ENCODE measurements at places on chromosomes 3 and 15. TPM values are rescaled to one million over a fixed set of nuclear protein-coding genes. Genes with fewer than 3 reads are reported as not detected.

The ZNF80 gene
- not detected for total RNA-seq

The VWA5B2 gene
- 0.38 TPM for total RNA-seq

The PAQR9 gene
- total RNA-seq = 4.0 TPM

The C3orf33 gene
- 6.7 TPM for total RNA-seq

The ALDH1L1 gene
- total RNA-seq = 0.19 TPM

The MCF2L2 gene
- total RNA-seq = 0.15 TPM

The CD86 gene
- total RNA-seq = not detected

The NANOGP8 gene
- not detected for total RNA-seq

The PXYLP1 gene
- total RNA-seq = 10.6 TPM

The ETV5 gene
- total RNA-seq = 27.0 TPM

The INSYN1 gene
- total RNA-seq = 2.0 TPM

The SLC6A11 gene
- 0.07 TPM for total RNA-seq

Data from A549 treated with DMSO at 1 μM for 4 hours (cell line).